ENCODE measurements at places on chromosomes 7 and 10.

GRCh38 chr7:76074972-76075370 lies 27.1 kb downstream of the MDH2 start:
- no peak for DNase-seq

- peak; percentile 82 for DNase-seq
Measured at GRCh38 chr10:104254493-104255310, at the start of gene GSTO1. Gene GSTO1 (plus strand): TSS chr10:104254892. CDS start chr10:104254929, 37 bp downstream.

- DNase-seq: peak; percentile 23
Measured at GRCh38 chr7:65731562-65732035, 141.3 kb upstream of the VKORC1L1 start.

GRCh38 chr10:91551856-91552255 lies 81.0 kb downstream of the PPP1R3C start:
- DNase-seq: peak; percentile 84

DNA sequence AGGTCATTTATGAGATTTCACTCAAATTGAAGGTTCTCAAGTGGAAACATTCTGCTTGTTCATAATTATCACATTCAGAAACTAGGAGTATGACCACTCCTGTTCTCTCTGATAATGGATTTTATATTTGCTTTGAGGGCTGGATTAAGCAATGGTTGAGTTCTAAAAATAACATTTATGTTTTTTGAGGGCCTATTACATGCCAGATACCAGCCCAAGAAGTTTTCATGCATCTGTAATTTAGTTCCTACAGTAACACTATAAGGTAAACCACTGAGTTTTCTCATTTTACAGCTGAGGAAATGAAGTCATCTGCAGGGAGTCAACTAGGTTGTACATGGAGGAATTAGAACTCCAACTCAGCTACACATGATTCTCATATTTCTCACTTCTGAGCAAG lies 25.5 kb upstream of the NKX2-3 start:
- no peak for DNase-seq

DNA sequence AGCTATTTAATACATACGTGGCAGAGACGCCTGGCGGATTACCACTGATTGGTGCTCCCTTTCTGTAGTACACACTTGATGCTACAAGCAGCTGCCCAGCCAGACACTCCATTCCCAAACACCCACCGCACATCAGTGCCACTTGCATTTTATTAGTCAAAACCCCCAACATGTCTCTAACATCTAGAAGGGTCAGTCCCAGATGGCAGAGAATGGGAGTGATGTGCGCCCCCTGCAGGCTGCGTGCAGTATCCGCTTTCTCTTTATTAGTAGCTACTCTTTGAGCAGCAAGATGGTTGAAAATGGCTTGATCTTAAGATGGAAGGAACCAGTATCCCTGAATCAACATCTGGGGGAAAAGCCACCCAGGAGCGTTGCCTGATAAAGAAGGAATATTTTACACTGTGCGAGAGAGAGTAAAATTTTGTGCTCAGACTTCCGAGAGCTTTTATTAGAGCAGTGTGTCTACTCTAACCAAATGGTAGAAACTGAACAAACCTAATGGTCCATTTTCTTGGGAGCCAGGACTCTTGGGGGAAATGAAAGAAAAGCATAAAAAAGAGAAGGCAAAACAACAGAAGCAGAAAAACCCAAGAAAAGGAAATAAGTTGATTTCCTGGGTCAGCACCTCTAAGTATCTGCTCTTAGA lies 78.3 kb downstream of the ST8SIA6 start:
- DNase-seq: peak; percentile 8

GRCh38 chr10:3948843-3949242 lies 163.8 kb upstream of the KLF6 start:
- peak; percentile 21 for DNase-seq

GRCh38 chr7:39702133-39702532 lies 78.8 kb downstream of the RALA start:
- DNase-seq: peak; percentile 64

GRCh38 chr7:636396-636795 lies 90.1 kb upstream of the DNAAF5 start:
- DNase-seq: peak; percentile 50

GRCh38 chr10:2984682-2985081 lies 82.7 kb upstream of the PFKP start:
- DNase-seq: no peak

DNA sequence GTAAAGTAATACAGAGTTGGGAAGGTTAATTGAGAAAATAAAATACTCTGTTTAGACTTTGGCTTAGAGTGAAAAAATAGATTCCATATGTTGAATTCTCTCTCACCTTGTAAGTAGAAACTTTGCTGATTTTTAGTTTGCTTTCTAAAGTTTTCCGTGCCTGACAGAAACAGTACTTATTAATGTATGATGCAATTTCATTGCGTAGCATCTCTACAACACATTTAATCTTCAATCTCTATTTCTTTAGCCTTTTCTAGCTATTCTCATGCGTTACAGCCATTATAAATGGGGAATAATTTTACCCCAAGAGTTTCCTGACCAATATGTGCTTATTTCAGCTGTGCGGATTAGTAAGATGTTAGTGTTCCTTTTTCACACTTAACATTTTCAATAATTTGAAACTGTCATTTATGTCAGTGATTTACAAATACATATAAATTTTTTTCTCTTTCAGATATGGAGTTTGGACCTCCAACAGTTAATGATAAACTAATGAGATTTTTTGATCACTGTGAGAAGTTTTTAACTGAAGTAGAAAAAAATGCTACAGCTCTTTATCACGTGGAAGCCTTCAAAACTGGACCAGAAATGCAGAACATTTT lies 3.3 kb downstream of the MINPP1 start:
- DNase-seq: no peak

DNA sequence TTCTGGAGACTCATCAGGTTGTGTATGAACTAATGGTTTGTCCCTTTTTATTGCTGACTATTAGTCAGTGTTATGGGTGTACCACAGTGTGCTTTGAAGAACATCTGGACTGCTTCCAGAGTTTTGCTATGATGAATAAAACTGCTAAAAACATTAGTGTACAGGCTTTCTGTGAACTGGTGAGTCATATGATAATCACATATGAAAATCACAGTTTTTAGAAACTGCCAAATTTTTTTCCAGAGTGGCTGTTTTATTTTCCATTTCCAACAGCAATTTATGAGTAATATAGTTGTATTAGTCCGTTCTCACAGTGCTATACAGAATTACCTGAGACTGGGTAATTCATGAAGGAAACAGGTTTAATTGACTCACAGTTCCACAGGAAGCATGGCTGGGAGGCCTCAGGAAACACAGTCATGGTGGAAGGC lies 281.2 kb upstream of the VSTM2A start:
- peak; percentile 30 for DNase-seq

- DNase-seq: no peak
Measured at GRCh38 chr10:11386044-11386443, 225.4 kb downstream of the USP6NL start.

- DNase-seq: no peak
Measured at GRCh38 chr10:108338146-108338545, 1173.6 kb upstream of the SORCS1 start.

- no peak for DNase-seq
Measured at GRCh38 chr7:105060923-105061322, 46.9 kb downstream of the KMT2E start.

- DNase-seq: peak; percentile 98
Measured at GRCh38 chr10:73252445-73253224, at the start of gene MRPS16. Gene MRPS16 (minus strand): TSS chr10:73252644. CDS start chr10:73252482, 162 bp downstream.

GRCh38 chr7:17807242-17807641 lies 133.1 kb downstream of the SNX13 start:
- no peak for DNase-seq

DNA sequence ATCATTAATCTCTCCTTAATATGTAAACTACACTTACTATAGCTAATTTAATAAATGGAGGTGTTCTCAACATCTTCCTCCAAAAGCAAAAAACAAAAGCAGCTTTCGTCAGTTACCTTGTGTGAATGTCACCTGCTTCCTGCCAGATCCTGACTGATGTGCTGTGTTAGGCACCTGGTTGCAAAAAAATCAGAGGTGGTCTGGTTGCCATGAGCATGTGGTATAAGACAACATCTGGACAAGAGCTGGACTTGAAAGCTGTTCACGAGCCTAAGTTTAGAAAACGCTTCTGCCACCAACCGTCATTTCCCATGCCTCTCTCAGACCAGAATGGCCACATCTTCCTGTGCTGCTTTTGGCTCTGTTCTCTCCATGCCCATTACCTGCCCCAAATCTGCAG lies 42.0 kb upstream of the GGCT start:
- DNase-seq: no peak

DNA sequence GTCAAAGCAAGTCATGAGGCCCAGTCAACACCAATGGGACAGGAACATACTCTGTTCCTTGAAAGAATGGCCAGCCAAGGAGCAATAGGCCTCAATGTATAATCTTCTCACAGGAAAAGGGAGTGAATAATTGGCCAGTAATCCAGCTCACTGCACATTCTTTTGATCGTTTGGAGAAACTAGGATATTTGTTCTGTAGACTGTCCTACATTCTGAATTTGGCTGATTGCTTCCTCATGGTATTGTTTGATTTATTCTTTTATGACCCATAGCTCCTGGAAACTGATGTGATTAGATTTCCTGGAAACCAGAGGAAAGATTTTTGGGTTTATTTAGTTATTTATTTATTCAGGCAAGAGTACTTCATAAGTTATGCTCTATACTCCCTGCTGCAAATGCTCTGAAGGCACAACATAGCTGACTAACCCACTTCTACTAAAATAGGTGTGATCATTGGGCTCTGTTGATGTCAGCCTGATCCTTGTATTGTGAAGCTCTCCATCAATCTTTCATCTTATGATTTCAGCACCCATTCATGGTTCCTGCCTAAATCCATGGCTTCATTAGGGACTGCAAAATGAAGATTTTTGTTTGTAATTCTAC lies 745.2 kb downstream of the SUGCT start:
- no peak for DNase-seq

DNA sequence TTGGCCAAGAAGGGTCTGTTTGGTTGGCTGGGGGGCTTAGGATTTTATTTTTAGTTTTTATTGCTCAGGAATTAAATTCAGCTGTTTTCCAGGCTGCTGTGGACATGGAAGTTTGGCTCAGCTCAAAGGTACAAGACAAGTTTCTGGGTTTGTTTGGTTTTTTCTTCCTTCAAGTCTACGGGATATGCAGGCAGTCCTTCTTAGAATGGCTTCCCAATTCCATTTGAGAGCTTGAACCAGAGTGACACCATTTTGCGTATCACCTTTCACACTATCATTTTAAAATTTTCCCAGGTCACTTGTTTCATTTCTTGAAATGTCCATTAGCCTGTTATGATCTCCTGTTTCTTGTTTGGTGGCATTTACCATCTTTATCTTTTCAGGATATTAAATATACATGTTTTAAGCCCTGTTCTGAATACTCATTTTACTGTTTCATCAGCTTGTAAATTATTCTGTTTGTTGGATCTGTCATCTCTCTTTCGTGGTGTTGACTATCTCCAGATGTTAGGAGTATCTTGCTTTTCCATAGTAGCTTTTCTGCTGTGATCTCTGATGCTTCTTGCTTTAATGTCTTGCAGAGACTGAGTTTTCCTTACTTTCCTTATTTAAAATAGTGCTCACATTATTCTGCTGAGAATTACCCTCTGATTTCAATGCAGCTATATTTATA lies 9.4 kb upstream of the TMEM168 start:
- DNase-seq: peak; percentile 8

GRCh38 chr7:112501801-112502503 lies 21.2 kb downstream of the LSMEM1 start:
- no peak for DNase-seq

DNA sequence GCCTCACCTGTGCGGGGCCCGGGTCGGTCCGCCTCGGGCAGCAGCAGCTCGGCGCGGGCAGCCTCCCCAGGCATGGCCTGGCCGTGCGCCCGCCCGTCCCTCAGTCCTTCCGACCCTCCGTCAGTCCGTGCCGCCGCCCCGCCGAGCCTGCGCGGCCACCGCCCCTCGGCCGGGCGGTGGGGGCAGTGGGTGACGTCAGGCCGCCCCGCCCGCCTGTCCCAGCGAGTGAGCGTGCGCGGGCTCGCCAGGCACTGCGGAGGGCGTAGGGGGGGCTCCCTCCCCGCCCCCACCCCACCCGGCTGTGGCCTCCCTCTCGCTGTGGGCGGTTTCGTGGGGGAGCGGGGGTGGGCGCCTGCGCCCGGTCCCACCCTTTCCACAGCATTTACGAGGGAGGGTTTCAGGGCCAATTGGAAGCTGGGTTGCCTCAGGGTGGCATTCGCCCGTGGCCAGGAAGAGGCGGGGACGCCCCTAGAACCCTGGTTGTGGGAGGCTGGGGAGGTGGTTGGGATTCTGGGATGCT lies at the start of gene NACAD:
Gene NACAD (minus strand): TSS at position 149 of the 520 bp plus-strand sequence. CDS start 75 bp downstream, at position 74.
- DNase-seq: peak; percentile 36

GRCh38 chr10:3452173-3452626 lies 279.6 kb upstream of the PITRM1 start:
- DNase-seq: peak; percentile 99

DNA sequence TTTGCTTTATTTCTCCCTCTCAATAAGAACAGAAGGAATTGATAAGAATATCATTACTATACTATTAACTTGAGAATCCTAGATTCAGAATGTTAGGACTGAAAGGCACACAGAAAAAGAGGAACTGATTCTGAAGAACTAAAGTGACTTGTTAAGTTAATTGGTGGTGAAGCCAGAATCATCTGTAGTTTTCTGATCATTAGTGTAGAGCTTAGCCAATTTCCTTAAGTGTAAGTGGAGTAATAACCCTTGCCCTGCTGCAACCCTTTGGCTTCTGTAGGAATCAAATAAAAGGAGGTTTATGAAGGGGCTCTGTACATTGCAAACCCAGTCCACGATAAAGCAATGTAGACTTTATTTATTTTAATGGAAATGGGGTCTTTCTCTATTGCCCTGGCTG lies 1186.0 kb downstream of the SORCS3 start:
- no peak for DNase-seq

DNA sequence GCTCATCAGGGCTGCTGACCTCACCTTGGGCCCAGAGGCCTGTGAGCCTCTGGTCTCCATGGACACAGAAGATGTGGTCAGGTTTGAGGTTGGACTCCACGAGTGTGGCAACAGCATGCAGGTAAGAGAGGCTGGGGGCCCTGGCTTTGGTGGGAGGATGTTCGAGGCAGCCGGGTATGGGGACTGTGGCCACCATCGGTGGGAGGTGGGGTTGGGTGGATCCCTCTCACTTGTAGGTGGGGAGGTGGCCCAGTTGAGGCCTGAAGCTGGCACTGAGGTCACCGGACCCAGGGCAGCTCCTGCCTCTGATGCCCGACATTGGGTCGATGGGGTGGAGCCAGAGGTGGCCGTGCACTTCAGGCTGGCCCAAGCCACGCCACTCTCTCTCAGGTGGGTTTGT lies 406 bp downstream of the ZP3 start:
- DNase-seq: no peak

DNA sequence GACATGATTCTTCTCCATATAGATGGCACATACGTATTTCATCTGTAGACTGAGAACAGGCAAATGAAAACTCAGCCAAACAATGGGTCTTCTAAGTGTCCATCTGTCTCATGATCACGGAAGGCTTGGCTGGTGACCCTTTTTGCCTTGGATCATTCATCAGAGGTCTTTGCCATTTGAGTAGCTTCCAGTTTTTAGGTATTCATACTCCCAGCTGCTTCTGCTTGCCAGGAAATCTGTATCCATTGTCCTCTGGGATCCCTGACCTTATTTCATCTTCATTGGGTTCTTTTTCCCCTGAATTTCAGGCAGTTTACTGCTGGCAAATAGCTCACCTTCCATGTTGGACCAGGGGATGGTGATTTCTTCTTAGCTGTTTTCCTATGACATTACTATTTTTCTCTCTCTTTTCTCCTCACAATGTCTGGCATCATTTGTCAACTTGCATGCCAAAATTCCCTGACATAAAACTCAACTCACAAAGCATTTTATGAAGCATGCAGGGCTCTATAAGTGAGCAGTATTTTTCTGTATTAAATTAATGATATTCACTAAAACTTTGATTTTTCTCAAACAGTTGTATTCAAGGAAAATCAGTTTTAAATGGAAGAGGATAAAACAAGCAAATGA lies 241.2 kb downstream of the DNAJB9 start:
- no peak for DNase-seq
